ENCODE measurements at places on chromosomes 13 and 19. TPM values are rescaled to one million over a fixed set of nuclear protein-coding genes. Genes with fewer than 3 reads are reported as not detected.

DNA sequence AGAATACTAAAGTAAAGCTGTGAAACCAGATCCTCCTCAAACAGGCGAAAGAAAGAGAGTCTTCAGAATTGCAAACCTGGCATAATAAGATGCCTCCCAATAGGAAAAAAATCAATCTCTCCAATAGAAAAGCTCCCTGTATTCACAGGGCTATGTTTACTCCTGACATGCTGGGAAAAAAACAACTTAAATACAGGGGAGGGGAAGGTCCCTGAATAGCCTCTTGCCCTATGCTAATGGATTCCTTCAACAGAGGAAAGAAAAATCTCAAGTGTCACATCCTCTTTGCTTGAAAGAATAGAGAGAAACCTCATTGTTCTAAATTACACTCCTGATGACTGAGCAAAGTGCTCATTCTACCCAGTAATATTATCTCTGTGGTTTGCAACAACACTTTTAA is 1271.1 kb upstream of the PRR20A start:
- H3K27ac ChIP-seq, result no peak overlapping the region
- no peaks in the 10 kb centered on the region for H3K4me1 ChIP-seq
- no peak overlapping the region for H3K4me3 ChIP-seq
- DNase-seq, result no peak
- no peaks in the 10 kb centered on the region for H3K36me3 ChIP-seq
- H3K27me3 ChIP-seq, result no peaks in the 10 kb centered on the region

GRCh38 chr19:34480971-34481841 is at the start of gene WTIP:
Gene WTIP, plus strand, starts transcription at chr19:34481758. Its CDS starts 217 bp downstream, at chr19:34481975.
- peak within 1 kb of the TSS; percentile 66 for H3K4me3 ChIP-seq
- H3K36me3 ChIP-seq, result peaks cover 1% of the 10 kb centered on the region
- DNase-seq, result peak; percentile 87

GRCh38 chr19:29666578-29667386 is 1.5 kb downstream of the PLEKHF1 start:
- no peaks in the 10 kb centered on the region for H3K27me3 ChIP-seq
- peak overlapping the region; percentile 79 for H3K4me3 ChIP-seq
- peak overlapping the region; percentile 90 for H3K27ac ChIP-seq
- peaks cover 25% of the 10 kb centered on the region for H3K4me1 ChIP-seq
- peak; percentile 70 for DNase-seq

GRCh38 chr19:42538841-42539709 is 10.8 kb upstream of the CEACAM1 start:
- H3K36me3 ChIP-seq, result no peaks in the 10 kb centered on the region
- H3K27me3 ChIP-seq, result no peaks in the 10 kb centered on the region
- H3K27ac ChIP-seq, result no peak overlapping the region
- H3K4me1 ChIP-seq, result no peaks in the 10 kb centered on the region
- DNase-seq, result no peak

DNA sequence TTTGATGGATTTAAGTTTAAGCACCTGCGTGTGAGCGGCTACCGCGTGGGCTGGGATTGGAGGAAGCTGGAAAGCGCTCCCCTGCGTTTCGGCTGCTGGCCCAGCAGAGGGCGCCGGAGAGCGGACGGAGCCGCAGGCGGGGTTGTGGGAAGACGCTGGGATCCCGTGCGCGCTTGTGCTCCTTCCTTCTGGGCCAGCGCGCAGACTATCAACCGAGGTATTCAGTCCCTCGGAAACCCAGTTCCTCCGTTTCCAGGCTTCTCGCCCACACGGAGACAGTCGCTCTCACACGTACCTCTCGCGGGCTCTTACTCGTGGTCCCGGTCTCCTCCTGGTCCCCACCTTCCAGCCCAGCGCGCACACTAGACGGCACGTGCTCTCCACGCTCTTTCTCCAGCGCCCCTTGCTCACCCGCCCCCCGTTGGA is 28.8 kb downstream of the EPN1 start:
- H3K4me1 ChIP-seq, result no peaks in the 10 kb centered on the region
- H3K27ac ChIP-seq, result no peak overlapping the region
- DNase-seq, result peak; percentile 6
- no peak overlapping the region for H3K4me3 ChIP-seq

The C2CD4C gene
- 0.17 TPM for total RNA-seq

The AKAP11 gene
- total RNA-seq, result 25.9 TPM

The SUGP1 gene
- 27.7 TPM for total RNA-seq

The KIR3DL1 gene
- total RNA-seq, result not detected

The TNFRSF19 gene
- total RNA-seq, result 214 TPM

The SYNGR4 gene
- not detected for total RNA-seq

Measured in fibroblast of lung (primary cell).